ENCODE measurements at places on chromosomes 4 and X.

DNA sequence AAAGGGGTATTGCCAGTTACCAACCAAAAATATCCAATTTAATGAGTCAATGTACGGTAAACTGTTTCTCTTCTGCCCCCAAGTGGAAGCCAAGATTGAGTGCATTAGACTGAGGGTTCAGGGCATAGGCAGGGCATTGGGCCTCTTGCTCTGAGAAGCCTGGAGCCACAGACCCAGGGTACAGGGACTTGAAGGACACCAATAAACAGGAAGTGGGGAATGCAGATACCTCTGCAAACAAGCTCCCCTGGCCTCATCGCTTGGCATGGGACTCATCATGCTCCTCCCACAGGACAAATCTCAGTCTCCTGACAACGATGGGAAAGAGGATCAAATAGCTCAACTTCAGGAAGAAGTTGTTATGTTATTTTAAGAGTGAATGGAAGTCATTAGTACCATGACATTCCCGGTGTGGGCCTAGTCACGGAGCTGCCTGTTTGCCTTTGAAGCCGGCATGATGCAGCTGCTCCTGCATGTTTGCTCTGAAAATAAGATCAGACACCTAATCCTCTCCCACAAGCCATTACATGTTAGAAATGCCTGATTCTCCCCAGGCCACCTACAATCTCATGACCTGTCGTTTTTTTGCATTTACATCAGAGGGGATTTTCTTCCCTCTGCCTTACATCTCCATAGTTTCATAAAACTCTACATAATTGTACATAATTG lies 224.2 kb downstream of the RCHY1 start:
- DNase-seq: no peak

DNA sequence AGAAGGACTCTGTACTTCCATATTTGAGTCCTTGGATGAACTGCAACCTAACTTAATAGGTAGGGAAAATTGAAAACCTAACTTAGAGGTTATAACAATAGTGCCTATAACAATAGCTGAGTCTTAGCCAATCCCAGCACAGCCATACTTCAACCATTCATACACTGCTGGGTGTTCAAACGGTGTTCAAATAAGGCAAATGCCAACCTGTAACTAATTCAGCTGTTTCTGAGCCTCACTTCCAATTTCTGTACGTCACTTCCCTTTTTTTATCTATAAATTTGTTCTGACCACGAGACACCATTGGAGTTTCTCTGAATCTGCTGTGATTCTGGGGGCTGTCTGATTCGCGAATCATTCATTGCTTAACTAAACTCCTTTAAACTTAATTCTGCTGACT lies 9.6 kb upstream of the GRSF1 start:
- no peak for DNase-seq

DNA sequence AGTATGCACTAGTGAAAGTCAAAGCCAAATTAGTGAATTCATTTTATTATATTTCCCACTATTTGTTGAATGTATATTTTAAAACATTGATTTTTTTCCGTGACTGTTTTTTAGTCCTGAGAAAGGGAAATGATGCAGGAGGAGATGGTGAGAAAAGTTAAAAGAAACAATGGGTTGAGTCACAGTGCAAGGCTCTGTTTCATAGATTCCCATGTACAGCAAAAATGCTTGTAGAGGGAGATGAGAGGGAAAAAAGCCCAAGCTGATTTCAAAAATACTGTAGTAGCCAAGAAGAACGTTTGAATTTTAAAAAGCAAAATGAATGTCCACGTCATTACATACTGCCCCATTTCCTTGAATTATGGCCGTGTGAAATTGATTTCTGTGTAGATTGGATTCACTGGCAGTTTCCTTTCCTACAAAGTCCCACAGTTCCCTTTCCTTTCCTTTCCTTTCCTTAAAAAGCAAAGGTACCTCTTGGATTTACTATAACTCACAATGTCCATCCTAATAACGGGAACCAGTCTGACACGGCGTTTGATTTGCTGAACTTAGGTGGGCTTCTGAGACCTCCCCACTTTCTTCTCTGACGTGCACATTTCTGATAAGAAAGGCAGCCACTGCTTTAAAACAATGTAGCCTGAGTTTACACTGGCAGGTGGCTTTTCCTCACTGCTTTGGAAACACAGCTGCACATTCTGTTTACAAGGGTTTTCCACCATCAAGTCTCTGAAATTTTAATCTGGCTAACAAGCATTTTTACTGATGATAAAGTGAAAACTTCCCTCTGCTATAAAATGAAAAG lies 63.7 kb downstream of the SPCS3 start:
- no peak for DNase-seq

- no peak for DNase-seq
Observed at GRCh38 chrX:134484039-134484438, 24.1 kb downstream of the HPRT1 start.

DNA sequence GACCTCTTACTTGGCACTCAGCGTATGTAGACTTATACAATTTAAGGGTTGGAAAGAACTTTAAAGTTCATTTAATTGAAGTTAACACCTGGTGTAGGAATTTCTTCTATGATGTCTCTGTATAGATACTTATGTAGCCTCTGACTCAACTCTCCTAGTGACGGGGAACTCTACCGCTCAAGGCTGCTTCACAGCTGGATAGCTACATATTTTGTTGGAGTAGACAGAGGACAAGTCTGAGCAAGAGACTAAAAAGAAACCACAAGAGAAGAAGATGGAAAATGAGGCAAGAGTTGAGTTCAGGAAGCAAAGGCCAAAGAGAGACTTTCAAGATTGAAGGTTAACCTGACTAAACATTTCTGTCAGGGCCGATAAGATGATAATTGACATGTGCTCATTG lies 52.6 kb downstream of the GPR50 start:
- no peak for DNase-seq

GRCh38 chr4:6322761-6323566 lies 53.3 kb downstream of the WFS1 start:
- DNase-seq: no peak

DNA sequence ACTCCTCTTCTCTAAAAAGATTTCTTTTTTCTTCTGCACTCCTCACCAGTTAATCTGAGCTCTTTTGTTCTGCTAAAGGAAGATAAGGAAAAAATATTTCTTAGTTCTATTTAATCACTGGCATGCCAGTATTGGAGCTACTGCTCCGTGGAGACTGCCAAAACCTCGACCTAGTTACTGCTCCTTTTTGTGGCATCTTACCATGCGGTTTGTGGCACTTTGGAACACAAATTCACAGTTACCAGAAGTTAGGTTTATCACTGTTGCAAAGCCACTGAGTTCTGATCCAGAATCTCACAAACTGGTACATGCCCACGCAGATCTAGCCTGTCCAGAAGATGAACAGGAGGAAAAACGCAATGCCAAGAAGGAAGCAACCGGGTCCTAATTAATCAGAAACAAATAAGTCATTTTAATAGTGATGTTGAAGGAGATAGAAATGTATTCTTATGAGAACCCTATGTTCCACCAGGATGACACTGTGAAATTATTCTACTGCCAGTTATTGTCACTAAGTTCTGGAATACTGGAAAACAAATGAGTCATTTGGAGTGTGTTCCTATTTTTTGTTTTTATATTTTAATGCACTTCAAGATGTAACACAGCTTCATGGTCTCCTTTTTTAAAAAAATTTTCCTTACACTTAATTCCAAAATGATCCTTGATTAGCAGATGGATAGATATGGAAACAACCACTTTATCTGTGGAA lies 106.7 kb upstream of the GK2 start:
- no peak for DNase-seq
